ENCODE measurements at places on chromosomes 6 and 20.
A peak's percentile ranks its signal among the peaks of the same experiment; 100 is the strongest.

GRCh38 chr20:59837623-59838394 is 95.6 kb downstream of the SYCP2 start:
- no peak for DNase-seq

GRCh38 chr6:113147544-113147943 is 709.6 kb upstream of the MARCKS start:
- DNase-seq = no peak

DNA sequence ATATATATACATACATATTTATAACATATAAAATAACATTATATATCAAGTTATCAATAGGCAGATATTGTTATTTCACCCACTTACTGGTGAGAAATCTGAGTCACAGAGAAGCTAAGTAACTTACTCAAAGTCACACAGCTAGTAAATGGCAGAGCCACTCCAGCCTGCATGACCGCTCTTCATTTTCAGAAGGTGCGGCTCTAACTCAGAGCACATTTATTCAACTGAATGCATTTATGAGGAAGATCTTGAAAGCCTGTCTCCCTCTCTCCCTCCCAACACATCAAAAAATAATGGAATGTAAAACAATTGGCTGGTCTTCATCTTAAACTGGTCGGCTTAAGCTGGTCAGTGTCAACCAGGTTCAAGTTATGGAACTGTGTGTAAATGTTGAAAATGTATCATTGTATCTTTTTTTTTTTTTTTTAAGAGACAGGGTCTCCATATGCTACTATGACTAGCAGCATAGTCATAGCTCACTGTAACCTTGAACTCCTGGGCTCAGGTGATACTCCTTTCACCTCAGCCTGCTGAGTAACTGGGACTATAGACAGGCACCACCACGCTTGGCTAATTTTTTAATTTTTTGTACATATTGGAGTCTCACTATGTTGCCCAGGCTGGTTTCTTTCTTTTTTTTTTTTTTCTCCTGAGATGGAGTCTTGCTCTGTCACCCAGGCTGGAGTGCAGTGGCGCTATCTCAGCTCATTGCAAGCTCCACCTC is 70.7 kb upstream of the NCOA3 start:
- DNase-seq = no peak

GRCh38 chr20:1539816-1540419 is 17.6 kb downstream of the SIRPD start:
- no peak for DNase-seq

DNA sequence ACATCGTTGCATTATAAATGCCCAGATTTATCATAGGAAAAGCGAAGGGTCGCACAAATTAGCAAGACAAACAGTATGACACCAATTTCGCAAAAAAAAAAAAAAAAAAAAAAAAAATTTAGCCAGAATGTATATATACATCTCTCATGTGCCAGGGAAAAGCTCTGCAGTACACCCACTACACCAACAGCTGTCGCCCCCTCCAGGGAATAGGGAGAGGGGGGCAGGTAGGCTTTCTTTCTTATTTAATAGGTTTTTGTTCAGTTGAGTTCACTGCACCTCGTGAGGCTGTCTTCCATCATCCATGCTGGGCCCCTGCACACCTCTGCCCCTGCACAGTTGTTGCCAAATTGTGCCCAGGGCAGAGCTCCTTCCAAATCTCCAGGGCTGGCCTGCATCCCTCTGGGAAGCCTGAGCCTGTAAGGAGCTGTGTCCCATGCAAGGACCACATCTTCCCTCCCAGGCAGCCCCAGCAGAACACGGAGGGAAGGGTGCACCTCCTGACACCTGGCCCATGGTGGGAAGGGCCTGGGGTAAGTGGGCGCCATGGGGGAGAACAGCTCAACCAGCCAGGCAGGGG is 85.4 kb downstream of the NINL start:
- no peak for DNase-seq

- DNase-seq = no peak
Measured at GRCh38 chr6:93523365-93523764, 104.0 kb upstream of the EPHA7 start.

- peak; percentile 30 for DNase-seq
Measured at GRCh38 chr6:134436281-134436815, 118.4 kb upstream of the SGK1 start.

DNA sequence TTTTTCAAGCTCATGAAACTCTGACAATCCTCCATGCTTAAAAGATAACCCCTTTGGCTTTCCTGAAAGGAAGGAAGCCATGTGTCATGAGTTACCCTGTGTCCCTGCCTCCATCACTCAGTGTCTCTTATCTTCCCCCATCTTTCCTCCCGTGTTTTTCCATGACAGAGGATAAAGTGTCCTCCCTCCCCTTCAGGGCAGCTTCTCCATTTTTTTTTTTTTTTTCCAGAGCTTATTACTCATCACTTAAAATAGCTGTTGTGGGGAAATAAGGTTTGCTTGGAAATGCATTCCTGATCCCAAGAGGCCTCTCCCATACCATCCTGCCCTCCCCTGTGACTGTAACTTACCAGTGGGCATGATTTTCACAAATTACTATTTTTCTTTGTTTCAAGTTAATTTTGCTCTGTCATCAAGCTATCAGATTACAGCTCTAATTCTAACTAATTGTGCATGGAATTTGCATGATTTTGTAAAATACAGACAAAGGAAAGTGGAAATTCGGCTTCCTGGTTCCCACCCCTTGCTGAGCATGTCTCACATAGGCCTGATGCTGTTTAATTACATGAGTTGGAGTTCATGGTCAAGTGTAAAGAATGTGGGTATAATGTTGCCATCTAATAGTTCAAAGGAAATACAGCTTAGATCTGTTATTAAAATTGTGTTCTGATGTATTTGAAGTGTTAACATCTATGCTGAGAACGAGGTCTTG is 614.5 kb upstream of the FLRT3 start:
- no peak for DNase-seq

DNA sequence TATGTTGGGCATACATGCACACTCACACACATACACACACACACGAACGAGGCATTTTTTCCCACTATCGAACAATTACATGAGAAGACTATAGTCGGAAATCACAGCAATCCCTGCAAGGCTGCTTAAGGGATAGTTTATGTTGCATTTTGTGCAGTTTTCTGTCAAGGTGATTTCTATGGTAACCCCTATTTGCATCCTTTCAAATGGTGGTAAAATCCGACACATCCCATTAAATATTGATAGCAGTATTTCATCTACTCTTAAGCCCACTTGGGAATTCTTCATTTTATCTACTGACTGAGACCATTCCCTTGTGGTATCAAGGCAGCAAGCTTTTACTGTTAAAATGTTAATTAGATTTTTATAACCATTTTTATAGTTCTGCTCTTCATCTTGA is 457.8 kb downstream of the HACE1 start:
- no peak for DNase-seq

- DNase-seq = peak; percentile 96
Measured at GRCh38 chr6:157323255-157323965, at the start of gene TMEM242. TSS of gene TMEM242 (minus strand) at chr6:157323519. CDS start at chr6:157323499, 20 bp downstream.

GRCh38 chr6:147077251-147077650 is 127.0 kb upstream of the STXBP5 start:
- no peak for DNase-seq

- DNase-seq = no peak
Measured at GRCh38 chr6:66186756-66187155, 479.7 kb upstream of the EYS start.

DNA sequence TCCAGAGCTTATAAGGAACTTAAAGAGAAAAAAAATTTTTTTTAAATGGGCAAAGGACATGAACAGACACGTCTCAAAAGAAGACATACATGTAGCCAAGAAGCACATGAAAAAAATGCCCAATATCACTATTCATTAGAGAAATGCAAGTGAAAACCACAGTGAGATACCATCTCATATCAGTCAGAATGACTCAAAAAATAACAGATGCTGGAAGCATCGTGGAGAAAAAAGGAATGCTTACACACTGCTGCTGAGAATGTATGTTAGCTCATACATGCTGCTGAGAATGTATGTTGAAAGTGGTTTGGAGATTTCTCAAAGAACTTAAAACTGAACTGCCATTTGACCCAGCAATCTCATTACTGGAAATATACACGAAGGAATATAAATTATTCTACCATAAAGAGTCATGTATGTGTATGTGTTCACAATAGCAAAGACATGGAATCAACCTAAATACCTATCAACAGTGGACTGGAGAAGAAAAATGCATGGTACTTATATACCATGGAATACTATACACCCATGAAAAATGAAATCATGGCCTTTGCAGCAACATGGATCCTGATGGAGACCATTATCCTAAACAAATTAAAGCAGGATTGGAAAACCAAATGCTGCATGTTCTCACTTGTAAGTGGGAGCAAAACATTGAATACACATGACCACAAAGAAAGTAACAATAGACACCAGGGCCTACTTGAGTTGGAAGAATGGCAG is 5.2 kb downstream of the OR11A1 start:
- DNase-seq = no peak

GRCh38 chr6:137811916-137812553 is 55.0 kb upstream of the TNFAIP3 start:
- no peak for DNase-seq

GRCh38 chr20:57714409-57715267 is 4.8 kb upstream of the PMEPA1 start:
- DNase-seq = no peak

- DNase-seq = no peak
Measured at GRCh38 chr6:160766657-160766988, 64.6 kb downstream of the PLG start.

DNA sequence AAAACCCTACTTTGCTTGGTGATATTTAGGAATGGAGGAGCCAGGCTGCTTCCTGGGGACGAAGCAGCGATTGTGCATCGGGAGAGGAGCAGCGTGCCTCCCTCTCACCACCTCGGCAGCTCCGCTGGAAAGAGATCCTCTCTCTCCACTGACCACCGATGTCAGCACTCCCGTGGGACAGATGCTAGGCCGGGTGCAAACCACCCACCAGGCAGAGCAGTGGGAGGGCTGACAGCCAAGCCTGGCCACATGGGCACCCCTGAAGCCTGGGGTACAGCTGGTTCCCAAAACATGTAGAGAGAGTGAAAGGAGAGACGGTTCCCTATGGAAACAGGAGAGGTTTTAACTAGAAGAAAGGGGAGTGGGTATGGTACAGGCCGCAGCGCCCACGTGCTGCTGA is 220.0 kb downstream of the ANKRD60 start:
- no peak for DNase-seq

- no peak for DNase-seq
Measured at GRCh38 chr6:41723530-41724227, 11.7 kb downstream of the TFEB start.

DNA sequence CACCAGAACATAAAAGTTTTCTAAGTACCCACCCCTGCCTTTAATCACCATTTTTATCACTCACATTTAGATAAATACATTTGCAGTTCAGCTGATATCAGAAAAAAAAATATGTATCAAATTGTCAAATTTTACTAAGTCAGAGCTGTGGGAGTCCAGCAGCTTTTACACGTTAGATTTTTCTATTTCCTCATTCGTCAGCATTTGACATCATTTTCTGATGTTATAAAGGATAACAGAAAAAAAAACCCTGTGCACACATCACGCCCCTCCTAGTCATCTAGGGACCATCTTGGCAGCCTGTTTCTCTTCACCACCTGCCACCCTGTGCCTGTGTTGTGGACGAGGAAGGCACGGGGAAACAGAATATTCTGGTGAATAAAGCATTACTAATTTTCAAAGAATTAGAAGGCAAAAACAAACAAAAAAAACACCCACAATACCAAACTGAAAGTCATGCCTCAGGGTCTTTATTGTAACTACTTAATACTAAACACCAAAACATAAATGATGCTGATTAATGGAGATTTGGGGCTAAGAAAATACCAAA is 12.4 kb downstream of the B4GALT5 start:
- DNase-seq = no peak

DNA sequence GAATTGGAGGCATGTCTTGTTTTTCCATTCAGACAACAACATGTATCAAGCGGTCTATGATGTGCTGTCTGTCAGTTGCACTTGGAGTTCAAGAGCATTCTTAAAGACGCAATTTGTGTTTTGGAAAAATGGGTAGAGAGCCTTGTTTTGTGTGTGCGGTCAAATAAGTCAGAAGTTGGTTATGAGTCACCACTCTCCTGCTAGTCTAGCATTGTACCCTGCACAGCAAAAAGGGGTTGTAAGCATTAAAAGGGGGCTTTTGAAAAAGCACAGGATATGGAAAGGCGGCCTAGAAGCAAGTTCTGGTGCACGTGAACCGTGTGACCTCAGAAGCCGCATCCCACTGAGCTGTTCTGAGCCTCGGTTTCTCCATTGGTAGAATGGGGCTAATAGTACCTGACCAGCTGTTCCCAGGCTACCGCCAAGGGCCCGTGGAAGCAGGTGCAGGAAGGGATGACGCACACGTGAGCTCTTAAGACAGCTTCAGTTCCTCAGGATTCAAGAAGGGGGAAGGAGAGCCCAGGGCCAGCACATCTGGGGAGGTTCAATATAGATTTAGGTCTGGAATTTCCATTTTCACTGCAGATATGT is 61.6 kb upstream of the SNX9 start:
- no peak for DNase-seq

- DNase-seq = no peak
Measured at GRCh38 chr20:13659288-13659687, 20.6 kb upstream of the TASP1 start.

DNA sequence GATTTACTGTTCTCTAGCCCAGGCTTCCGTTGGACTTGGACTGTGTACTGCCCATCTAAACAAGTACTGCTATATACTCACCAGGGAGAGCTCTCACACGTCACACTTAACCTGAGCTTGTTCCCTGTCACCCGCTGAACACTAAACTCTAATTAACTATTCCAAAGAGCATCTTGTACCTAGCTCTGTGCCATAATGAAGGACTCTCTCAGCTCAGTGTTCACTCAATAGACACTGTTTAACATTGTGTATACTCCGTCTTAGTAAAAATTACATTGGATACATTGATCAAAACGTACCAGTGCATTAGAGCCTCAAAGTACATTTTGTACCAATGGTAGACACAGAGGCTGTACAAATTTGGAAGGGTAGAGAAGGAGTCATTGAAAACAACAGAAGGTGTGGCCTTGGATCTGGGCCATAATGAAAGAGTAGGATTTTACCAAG is 55.4 kb upstream of the EPHA7 start:
- no peak for DNase-seq

GRCh38 chr6:105504706-105505105 is 101.8 kb upstream of the PREP start:
- no peak for DNase-seq

GRCh38 chr6:14272737-14273085 is 155.1 kb downstream of the CD83 start:
- DNase-seq = no peak

DNA sequence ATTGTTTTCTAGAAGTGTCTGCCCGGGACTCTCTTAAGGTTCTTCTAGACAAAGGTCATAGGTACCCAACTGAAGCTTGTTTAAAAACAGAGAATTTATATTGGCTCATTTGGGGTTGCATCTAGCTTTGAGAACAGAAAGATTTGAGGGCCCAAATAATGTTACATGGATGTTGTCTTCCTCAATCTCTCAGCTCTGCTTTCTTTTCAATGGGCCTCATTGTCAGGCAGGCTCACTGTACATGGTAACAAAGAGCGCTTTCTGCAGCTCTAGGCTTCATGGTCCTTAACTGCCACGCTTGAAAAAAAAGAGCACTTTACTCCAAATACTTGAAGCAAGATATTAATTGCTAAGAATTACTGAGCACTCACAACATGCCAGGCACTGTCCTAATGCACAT is 22.2 kb downstream of the NHLRC1 start:
- no peak for DNase-seq

GRCh38 chr6:72616406-72617015 is 5.4 kb upstream of the KCNQ5 start:
- no peak for DNase-seq

Data from activated CD8-positive, alpha-beta memory T cell treated with anti-CD3 and anti-CD28 coated beads for 48 hours (primary cell).